M059J (cell line): ENCODE measurements at places on chromosomes 16 and 17. TPM values are rescaled to one million over a fixed set of nuclear protein-coding genes. Genes with fewer than 3 reads are reported as not detected.

- DNase-seq: peak; percentile 85
Observed at GRCh38 chr17:59513934-59514841, 51.2 kb upstream of the DHX40 start.

GRCh38 chr16:51839727-51840462 is 688.8 kb upstream of the SALL1 start:
- peak; percentile 100 for DNase-seq

Gene RAB37
- total RNA-seq: not detected in 2 replicates

DNA sequence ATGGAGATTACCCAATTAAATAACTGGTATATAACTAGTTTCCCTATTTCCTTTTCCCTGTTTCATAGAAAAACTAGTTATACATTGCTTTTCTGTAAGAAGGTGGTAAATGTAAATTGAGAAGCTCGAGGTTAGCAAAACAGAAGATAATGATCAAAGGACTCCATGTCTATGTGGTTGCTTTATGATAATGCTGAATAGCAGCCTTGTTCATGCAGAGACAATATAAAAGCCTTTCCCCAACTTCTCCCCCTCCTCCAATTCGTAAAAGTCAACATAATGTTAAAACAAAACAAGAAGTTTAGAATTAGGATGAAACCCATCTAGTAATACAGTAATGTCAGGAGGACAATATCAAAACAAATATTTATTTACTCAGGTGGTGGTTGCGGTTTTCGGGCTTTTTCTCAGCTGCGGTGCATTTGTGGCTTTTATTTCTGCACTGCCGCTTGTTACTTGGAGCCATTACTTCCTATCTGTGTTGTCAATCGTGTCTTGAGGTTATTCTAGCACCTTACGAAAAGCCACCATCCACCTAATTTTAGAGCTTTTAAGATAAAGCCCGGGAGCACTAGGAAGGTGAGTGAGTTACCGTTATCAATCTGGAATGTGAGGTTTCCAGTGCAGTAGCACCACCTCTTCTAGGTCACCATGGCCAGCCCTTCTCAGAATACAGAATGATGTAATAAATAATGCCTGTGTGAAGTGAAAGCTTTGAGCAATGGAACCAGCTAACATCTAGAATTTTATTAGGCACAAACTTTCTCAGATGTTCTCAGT is 297.5 kb downstream of the CDH13 start:
- peak; percentile 74 for DNase-seq

DNA sequence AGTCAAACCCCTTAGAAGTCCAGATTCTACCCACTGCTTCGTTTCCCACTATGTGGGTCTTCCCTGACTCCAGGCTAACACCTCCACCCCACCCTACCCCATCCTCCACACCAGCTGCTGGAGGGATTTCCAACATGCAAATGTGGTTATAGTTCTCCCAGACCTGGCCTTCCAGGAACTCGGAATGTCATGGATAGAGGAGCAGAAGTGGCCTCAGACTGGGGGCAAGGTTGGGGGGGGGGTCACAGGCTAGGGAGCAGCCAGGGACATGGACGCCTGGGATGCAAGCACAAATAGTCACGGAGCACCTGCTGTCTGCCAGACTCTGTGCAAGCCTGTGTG is 2.0 kb downstream of the CAMKK1 start:
- DNase-seq: no peak

DNA sequence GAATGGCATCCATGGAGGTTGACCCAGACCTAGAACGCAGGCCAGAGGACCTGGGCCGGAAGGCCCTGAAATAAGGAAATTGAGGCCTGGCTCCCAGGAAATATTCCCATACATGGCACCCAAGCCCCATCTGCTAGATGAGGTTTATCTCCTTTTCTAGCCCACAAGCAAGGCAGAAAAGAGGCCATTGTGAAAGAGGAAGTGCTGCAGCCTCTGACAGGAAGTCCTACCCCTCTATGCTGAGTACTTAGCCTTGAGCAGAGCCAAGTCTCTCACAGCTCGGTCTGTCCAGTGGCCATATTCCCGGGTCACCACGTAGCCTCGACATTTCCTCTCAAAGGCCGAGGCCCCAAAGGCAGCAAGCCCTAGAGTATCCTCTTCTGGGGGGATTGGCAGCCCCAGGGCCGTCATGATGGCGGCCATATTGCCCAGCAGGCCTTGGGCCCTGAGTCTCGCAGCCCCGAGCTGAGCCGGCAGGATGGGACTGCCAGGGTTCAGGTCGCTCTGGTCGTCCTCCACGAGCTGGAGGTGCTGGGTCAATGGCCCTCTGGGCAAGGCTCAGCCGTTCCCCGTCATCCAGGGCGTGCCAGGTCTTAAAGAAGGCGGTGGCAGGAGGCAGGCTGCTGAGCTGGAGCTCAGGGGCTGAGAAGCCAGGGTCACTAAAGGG is 7.8 kb downstream of the CTF1 start:
- no peak for DNase-seq

DNA sequence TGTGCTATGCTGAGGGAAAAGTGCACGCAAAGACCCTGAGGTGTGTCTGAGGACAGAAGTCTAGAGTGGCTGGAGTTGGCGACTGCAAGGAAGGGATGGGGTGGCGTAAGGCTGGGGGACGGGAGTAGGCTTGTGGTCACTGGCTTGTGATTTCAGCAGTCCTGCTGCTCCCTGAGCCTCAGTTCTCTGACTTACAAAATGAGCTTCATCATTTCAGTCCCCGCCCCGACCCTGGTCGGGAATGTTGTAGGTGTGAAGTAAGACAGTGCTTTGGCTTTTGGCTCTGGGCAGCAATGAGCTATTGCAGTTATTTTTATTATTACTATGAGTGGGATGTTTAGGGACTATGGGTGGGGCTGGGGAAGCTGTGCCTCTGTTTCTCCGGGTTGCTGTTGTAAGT is 8.6 kb downstream of the ADGRG1 start:
- no peak for DNase-seq

DNA sequence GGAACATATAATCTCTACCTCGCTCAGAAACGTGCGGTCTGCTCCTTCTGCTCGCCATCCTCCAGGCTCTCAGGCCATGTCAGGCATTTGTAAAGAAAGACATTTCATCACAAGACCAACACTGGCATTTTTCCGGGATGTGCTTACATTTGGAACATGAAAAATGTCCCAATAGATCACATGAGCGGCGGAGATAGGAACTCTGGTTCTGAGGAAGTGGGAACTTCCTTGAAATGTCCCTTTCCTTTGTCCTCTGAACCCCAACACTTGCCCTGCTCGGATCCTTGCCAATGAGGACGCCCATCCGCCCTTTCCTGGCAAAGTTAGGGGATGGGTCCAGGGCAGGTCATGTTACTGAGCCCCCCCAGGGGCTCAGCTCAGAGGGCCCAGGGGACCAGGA is 130.5 kb downstream of the MAF start:
- no peak for DNase-seq
